SK-N-SH (cell line): ENCODE measurements at places on chromosomes 4 and X. TPM values are rescaled to one million over a fixed set of nuclear protein-coding genes. Genes with fewer than 3 reads are reported as not detected.

The STS gene
- polyA plus RNA-seq, result 1.1 and 1.4 TPM in 2 replicates

The ZAR1 gene
- not detected in 2 replicates for polyA plus RNA-seq

The VSIG1 gene
- not detected in 2 replicates for polyA plus RNA-seq

The EVC gene
- 3.8 and 4.2 TPM in 2 replicates for polyA plus RNA-seq

The HDAC8 gene
- 30.6 and 38.7 TPM in 2 replicates for polyA plus RNA-seq

The ASB9 gene
- polyA plus RNA-seq, result 2.5 and 3.4 TPM in 2 replicates

The AMOT gene
- polyA plus RNA-seq, result 3.4 and 3.8 TPM in 2 replicates

The HHIP gene
- polyA plus RNA-seq, result 1.8 and 3.5 TPM in 2 replicates

The HPGD gene
- not detected in 2 replicates for polyA plus RNA-seq

The SLC2A9 gene
- not detected in 2 replicates for polyA plus RNA-seq

The PACRGL gene
- 11.8 and 15.0 TPM in 2 replicates for polyA plus RNA-seq

The TLR7 gene
- polyA plus RNA-seq, result not detected in 2 replicates

The CYLC1 gene
- polyA plus RNA-seq, result not detected in 2 replicates

The PAGE2 gene
- polyA plus RNA-seq, result 4.2 and 4.7 TPM in 2 replicates

The CSAG3 gene
- polyA plus RNA-seq, result 72.2 and 115 TPM in 2 replicates

The SYN1 gene
- polyA plus RNA-seq, result 0.02 and 0.08 TPM in 2 replicates

The RBMXL3 gene
- polyA plus RNA-seq, result not detected in 2 replicates

The SH2D1A gene
- not detected in 2 replicates for polyA plus RNA-seq

The MAPK10 gene
- polyA plus RNA-seq, result 8.1 and 13.0 TPM in 2 replicates

The TMSB15C gene
- polyA plus RNA-seq, result 2.9 and 4.4 TPM in 2 replicates

The CDKL5 gene
- polyA plus RNA-seq, result 1.3 and 1.9 TPM in 2 replicates

The SCLT1 gene
- 2.2 and 2.3 TPM in 2 replicates for polyA plus RNA-seq

The MMGT1 gene
- polyA plus RNA-seq, result 7.3 and 8.7 TPM in 2 replicates

The IL21 gene
- polyA plus RNA-seq, result not detected in 2 replicates

The MCF2 gene
- 0.05 TPM in 2 replicates for polyA plus RNA-seq

The TTC29 gene
- polyA plus RNA-seq, result not detected in 2 replicates
